Activated T-helper 1 cell treated with anti-CD3 and anti-CD28 coated beads, Interleukin-12 subunit alpha, Interleukin-12 subunit beta, Interleukin-2, Interleukin-4 antibody, amounts not matched to agents 30 ng/mL and 10 ng/mL and 1 ng/mL, durations not matched to agents 14 hours and 24 hours and 36 hours (primary cell): ENCODE measurements at places on chromosomes 6 and 20. TPM values are rescaled to one million over a fixed set of nuclear protein-coding genes. Genes with fewer than 3 reads are reported as not detected.

The PAK5 gene
- total RNA-seq = not detected in 2 replicates

The MEI4 gene
- not detected in 2 replicates for total RNA-seq

The SLC18B1 gene
- 3.4 and 3.7 TPM in 2 replicates for total RNA-seq

The ANGPT4 gene
- not detected in 2 replicates for total RNA-seq

The SNPH gene
- 2.1 and 2.5 TPM in 2 replicates for total RNA-seq

The TMEM200A gene
- 0.67 and 0.69 TPM in 2 replicates for total RNA-seq

The KIAA1755 gene
- total RNA-seq = not detected in 2 replicates

The ADGB gene
- not detected in 2 replicates for total RNA-seq

The ARMC12 gene
- 0.24 and 0.41 TPM in 2 replicates for total RNA-seq

The RBL1 gene
- total RNA-seq = 49.2 and 53.7 TPM in 2 replicates

The OLIG3 gene
- not detected in 2 replicates for total RNA-seq

The SEMG1 gene
- total RNA-seq = not detected in 2 replicates

The DEFB125 gene
- total RNA-seq = not detected in 2 replicates

The LPIN3 gene
- total RNA-seq = 1.1 and 1.4 TPM in 2 replicates

The PRIM2 gene
- 38.0 and 40.2 TPM in 2 replicates for total RNA-seq

The TULP1 gene
- total RNA-seq = not detected in 2 replicates

The PRICKLE4 gene
- total RNA-seq = not detected in 2 replicates

The RIMS1 gene
- total RNA-seq = not detected in 2 replicates

The OR2H1 gene
- not detected in 2 replicates for total RNA-seq

The SYCP2L gene
- not detected in 2 replicates for total RNA-seq

The OR2H2 gene
- not detected in 2 replicates for total RNA-seq

The SOX18 gene
- 1.3 TPM in 2 replicates for total RNA-seq

The PLCG1 gene
- total RNA-seq = 203 and 205 TPM in 2 replicates

The SNAP25 gene
- 3.7 and 3.9 TPM in 2 replicates for total RNA-seq

The GJA1 gene
- total RNA-seq = not detected in 2 replicates

The GCLC gene
- total RNA-seq = 26.1 and 28.9 TPM in 2 replicates

The LEMD2 gene
- 63.6 and 64.4 TPM in 2 replicates for total RNA-seq

The SH3BGRL2 gene
- total RNA-seq = 0.05 and 0.13 TPM in 2 replicates

The SOX4 gene
- total RNA-seq = 1.2 and 1.5 TPM in 2 replicates

The DOP1A gene
- total RNA-seq = 6.7 and 7.1 TPM in 2 replicates
